ENCODE measurements at places on chromosomes 6 and 20. TPM values are rescaled to one million over a fixed set of nuclear protein-coding genes. Genes with fewer than 3 reads are reported as not detected.

Gene KCNQ2
- total RNA-seq, result not detected

Gene DUSP15
- not detected for total RNA-seq

DNA sequence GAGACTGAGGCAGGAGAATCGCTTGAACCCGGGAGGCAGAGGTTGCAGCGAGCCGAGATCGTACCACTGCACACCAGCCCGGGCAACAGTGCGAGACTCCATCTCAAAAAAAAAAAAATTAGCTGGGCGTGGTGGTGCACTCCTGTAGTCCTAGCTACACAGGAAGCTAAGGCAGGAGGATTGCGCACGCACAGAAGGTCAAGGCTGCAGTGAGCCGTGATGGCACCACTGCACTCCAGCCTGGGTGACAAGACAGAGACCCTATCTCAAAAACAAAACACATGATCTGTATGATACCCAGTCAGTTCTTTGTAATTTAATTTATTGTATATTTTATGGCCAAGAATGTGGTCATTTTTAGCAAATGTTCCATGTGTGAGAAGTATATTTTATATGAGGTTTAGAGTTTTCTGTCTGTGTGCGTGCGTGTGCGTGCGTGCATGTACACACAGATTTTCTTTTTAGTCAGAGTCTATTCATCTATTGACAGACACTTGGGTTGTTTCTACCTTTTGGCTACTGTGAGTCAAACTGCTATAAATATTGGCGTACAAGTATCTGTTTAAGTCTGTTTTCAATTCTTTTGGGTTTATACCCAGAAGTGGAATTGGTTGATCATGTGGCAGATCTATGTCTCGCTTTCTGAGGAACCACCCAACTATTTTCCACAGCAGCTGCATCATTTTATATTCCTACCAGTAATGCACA is 22.2 kb upstream of the MYL9 start:
- DNase-seq, result no peak

- no peak for DNase-seq
Measured at GRCh38 chr6:56644366-56644765, 1.7 kb upstream of the DST start.

DNA sequence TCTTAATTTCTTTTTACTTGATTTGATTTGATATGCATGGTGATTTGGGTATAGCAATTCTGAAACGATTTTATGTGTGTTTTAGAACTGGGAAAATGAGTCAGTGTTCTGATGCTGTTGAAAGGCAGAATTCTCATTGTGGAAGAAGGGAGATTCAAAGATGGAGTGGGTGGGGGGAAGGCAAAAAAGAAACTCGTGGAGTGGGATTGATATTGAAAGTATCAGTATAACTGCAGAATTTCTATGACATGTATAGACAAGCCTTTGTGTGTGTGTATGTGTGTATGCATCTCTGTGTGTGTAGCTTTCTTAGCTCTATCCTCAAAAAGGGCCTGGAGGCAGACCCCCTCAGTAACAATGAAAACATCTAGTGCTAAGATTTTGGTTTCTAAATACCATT is 184.3 kb upstream of the OLIG3 start:
- no peak for DNase-seq

GRCh38 chr20:4050203-4050980 is 35.0 kb upstream of the RNF24 start:
- no peak for DNase-seq

- peak; percentile 59 for DNase-seq
Measured at GRCh38 chr6:2209226-2209809, 36.1 kb downstream of the GMDS start.

DNA sequence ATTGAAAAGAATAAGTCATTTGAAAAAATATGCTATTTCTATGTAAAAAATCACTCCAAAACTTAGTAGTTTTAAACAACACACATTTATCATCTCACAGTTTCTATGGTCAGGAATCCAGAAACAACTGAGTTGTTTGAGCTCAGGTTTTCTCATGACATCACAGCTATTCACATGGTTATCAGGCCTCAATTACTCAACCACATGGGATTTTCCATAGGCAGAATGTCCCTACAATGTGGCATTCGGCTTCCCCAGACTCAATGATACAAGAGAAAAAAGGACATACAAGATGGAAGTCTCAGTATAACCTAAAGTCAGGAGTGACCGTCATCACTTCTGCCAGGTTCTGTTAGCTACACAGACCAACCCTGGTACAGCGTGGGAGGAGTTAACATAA is 3.4 kb upstream of the SLC35D3 start:
- no peak for DNase-seq

GRCh38 chr6:25954756-25955155 is 7.8 kb upstream of the TRIM38 start:
- no peak for DNase-seq

Measured in activated CD8-positive, alpha-beta memory T cell treated with anti-CD3 and anti-CD28 coated beads, Interleukin-2, amount 10 ng/mL, durations not matched to agents 7 days and 5 days (primary cell).